ENCODE measurements at places on chromosomes 2 and 18. TPM values are rescaled to one million over a fixed set of nuclear protein-coding genes. Genes with fewer than 3 reads are reported as not detected.

MROH2A gene
- total RNA-seq: not detected

ASPRV1 gene
- total RNA-seq: 0.54 TPM

HADHA gene
- total RNA-seq: 120 TPM

ADAM23 gene
- total RNA-seq: 0.10 TPM

ACTG2 gene
- total RNA-seq: 0.12 TPM

KIF5C gene
- total RNA-seq: 19.7 TPM

DOK6 gene
- total RNA-seq: not detected

INO80C gene
- 39.4 TPM for total RNA-seq

CHST9 gene
- total RNA-seq: not detected

CNDP1 gene
- not detected for total RNA-seq

TUBA3E gene
- total RNA-seq: not detected

SRD5A2 gene
- total RNA-seq: not detected

SEPTIN10 gene
- total RNA-seq: 0.21 TPM

NGEF gene
- total RNA-seq: not detected

TUBA4A gene
- total RNA-seq: 212 TPM

SCTR gene
- not detected for total RNA-seq

MAP2 gene
- total RNA-seq: not detected

CYP20A1 gene
- total RNA-seq: 20.6 TPM

NOL4 gene
- not detected for total RNA-seq

SLC9A4 gene
- total RNA-seq: not detected

VWC2L gene
- total RNA-seq: not detected

C2orf92 gene
- 7.3 TPM for total RNA-seq

MLPH gene
- total RNA-seq: not detected

ADD2 gene
- 36.1 TPM for total RNA-seq

SGPP2 gene
- total RNA-seq: 3.1 TPM

RSAD2 gene
- total RNA-seq: 9.2 TPM

GPR45 gene
- not detected for total RNA-seq

CETN1 gene
- total RNA-seq: not detected

GAREM2 gene
- total RNA-seq: 2.7 TPM

NAT8 gene
- not detected for total RNA-seq

CMPK2 gene
- 11.8 TPM for total RNA-seq

RNF125 gene
- total RNA-seq: 11.8 TPM

GYPC gene
- 171 TPM for total RNA-seq

FASTKD2 gene
- 44.1 TPM for total RNA-seq

EML6 gene
- 1.3 TPM for total RNA-seq

SP5 gene
- not detected for total RNA-seq

BIN1 gene
- 98.8 TPM for total RNA-seq

PRKAG3 gene
- total RNA-seq: not detected

MC5R gene
- total RNA-seq: not detected

CDCA7 gene
- 79.3 TPM for total RNA-seq
